Occipital lobe (tissue), 3 donors: ENCODE measurements at places on chromosomes 16 and 17.

DNA sequence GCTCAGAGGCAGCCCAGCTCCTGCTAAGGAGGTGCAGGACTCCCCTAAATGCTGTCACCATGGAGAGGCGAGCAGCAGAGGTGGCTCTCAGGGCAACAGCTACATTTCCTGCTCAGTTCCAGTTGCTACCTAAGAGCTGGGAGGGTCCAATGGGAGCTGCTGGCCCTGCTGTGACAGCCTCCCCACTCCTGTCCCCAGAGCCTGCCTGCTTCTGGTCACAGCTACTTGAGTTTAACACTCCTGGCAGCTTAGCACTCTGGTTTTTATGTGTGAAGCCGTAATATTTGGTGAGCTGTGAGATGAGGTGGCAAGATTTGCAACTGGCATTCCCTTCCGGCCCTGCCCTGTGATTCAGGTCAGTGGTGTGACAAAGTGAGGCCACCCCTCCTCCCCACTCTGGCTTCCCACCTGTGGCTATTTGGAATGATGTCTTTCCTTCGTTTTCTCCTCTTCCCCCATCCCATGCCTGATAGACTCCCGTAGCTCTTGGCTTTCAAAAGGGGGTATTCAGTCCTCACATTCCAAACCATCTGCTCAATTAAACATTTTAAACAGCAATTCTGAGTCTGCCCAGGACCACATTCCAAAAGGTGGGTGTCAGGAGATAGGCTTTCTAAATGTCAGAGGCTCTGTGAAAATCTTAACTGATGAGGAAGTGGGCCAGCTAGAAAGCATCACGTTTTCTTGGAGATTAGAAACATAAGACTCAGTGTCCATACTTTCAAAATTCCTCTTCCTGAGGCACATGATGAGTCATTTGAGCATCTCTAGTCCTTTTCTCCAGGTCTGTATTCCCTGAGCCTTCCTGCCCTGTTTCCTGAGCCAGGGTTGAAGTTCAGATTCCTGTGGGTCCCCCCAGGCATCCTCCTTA lies 42.6 kb upstream of the SKAP1 start:
- DNase-seq = no peak

- DNase-seq = no peak
Measured at GRCh38 chr17:55208078-55208812, 56.5 kb upstream of the HLF start.

DNA sequence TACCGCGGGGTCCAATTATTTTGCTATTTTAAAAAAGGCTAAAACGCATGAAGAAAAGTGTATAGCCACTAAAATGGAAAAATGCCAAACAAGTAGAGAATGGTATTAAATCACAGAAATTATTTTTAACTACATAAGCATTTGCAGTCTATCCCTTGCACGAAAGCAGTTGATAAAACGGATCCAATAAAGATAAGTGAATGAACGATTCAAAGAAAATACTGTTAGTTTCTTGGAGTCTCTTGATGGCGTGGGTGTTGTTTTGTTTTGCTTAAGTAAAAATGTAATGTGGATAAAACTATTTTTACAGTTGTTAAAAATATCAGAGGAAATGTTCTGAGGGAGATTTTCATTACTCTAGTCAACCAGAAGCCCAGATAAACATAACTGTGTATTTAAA lies 9.3 kb downstream of the HS3ST3A1 start:
- no peak for DNase-seq

DNA sequence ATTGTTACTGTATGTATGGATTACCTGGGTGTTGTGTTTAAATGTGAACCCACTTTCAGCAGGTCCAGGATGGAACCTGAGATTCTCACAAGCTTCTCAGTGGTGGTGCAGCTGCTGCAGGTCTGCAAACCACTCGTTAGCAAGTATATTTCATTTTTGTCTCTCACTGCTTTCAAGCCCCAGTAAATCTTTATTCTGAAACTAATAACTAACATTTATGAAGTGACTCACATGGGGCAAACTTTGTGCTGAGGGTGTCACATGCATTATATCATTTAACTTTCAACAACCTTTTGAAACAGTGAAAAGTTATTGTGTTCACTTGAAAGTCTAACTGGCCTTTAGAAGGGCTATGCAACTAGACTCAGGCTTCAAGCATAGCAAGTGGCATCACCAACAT lies 98.9 kb upstream of the DYNLRB2 start:
- DNase-seq = no peak

GRCh38 chr16:79740252-79740651 lies 139.7 kb upstream of the MAF start:
- no peak for DNase-seq

- no peak for DNase-seq
Measured at GRCh38 chr17:64503821-64504768, 2.0 kb downstream of the DDX5 start.

DNA sequence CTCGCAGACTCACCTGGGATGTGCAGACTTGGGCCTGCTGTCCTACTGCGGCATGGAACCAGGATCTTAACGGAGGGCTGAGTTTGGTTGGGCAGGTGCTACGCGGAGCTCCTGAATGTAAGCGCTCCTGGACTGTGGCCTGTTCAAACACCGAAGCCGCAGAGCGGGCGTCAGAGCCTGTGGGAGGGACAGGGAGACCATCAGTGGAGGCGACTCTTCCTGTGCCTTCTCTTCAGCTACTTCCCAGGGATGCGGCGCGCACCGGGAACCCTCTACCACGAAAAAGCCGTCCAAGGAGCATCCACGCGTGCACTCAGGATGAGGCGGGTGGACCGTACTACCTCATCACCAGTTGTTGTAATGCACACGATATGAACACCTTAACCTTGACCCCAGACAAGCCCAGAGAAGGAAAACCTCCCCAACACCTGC lies 2.0 kb downstream of the USP36 start:
- no peak for DNase-seq

DNA sequence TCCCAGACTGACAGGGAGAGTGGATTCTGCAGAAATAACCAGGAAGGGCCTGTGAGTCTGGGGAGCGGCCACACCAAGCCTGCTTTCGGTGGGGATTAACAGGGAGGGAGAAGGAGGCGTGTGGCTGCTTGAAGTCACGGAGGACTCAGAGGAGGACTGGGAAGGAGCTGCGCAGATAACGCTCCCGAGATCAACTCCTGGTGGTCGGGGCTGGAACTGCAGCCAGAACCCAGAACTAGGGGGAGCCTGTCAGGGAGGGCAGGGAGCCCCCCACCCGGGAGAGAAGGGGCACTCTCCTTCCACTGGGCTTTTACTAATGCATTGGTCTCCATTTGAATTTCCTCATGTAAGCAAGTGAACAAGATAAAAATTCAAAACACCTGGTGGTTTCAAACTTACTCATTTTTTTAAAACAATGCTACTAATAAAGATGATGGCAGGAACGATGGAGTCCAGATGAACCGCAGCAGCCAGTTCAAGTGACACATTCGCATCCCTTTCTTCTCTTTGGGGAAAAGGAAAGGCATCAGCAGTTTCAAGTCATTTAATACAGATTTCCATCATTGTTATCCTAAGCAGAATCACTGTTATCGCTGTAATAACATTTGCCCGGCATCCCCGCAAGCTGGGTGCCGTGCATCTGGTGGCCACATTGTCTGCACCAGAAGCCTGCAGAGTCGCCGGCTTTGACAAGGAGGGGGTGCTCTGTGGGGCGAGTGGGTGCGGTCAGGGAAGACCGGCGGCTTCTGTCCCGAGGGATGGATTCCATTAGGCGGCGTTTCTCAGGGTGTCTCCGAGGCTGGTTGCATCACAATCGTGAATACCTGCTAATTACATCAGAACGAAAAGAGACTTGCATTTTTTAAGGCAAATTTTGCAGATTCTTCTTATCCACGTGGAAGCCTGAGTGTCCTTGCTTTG lies 183.0 kb downstream of the FOXL1 start:
- DNase-seq = no peak

GRCh38 chr16:54049591-54050458 lies 236.8 kb downstream of the IRX3 start:
- DNase-seq = no peak

- DNase-seq = no peak
Measured at GRCh38 chr16:24977678-24978075, 37.5 kb downstream of the ARHGAP17 start.

- DNase-seq = no peak
Measured at GRCh38 chr16:56999409-57000270, 10.3 kb downstream of the NLRC5 start.

DNA sequence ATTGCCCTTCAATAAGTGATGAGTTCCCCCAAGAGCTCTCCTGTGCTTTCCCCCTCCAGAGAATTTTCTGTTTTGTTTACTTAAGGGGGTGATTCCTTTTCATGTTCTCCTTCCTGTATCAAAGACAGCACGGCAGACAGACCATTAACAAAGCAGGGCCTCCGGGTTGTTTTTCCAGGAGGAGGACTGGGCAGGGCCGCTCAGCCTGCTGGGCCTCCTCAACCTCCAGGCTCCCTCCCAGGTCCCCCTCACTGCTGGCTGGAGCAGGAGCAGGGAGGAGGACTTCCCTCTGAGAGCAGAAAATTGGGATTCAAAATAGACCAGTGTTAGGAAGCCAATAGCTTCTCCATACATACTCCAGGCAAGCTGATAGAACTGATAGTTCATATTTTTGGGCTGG lies 20.4 kb downstream of the SDK2 start:
- no peak for DNase-seq

DNA sequence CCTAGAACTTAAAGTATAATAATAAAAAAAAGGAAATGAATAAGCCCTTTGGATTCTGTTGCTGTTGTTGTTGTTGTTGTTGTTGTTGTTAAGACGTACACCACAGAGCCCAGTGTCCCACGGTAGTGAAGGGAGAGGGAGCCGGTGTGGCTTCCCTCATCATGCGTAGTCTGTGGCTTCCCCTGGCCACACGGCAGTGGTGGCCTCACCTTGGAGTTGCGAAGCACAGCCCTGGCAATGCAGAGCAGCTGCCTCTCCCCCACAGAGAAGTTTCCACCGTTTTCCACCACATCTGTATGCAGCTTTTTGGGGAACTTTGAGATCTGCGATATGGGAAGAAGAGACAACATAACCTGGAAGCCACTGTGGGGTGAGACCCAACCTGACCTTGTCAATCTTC lies 14.1 kb upstream of the ABCC12 start:
- DNase-seq = no peak

- DNase-seq = no peak
Measured at GRCh38 chr16:6861815-6862477, 470.7 kb upstream of the RBFOX1 start.

DNA sequence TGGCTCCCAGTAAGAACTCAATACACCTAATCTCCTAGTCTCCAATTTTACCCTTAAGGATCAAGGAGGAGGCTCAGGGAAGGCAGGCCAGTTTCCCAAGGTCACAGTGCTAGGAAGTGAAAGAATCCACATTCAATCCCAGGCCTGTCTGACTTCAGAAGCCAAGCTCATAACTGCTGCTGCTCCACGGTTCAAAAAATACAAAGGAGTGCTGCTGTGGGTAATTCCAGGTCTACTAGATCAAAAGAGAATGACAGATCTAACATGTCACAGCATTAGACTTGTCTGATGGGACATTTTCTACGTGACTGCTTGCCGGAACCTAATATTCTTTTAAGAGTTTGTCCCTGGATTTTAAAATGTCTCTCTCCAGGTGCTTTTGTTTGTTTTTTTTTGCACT lies 48.8 kb upstream of the IRX6 start:
- DNase-seq = no peak

- no peak for DNase-seq
Measured at GRCh38 chr16:76345163-76345661, 68.0 kb downstream of the CNTNAP4 start.

- DNase-seq = no peak
Measured at GRCh38 chr16:3963203-3963602, 82.7 kb upstream of the CREBBP start.

GRCh38 chr17:41186872-41187271 lies 2.2 kb upstream of the KRTAP4-1 start:
- no peak for DNase-seq

DNA sequence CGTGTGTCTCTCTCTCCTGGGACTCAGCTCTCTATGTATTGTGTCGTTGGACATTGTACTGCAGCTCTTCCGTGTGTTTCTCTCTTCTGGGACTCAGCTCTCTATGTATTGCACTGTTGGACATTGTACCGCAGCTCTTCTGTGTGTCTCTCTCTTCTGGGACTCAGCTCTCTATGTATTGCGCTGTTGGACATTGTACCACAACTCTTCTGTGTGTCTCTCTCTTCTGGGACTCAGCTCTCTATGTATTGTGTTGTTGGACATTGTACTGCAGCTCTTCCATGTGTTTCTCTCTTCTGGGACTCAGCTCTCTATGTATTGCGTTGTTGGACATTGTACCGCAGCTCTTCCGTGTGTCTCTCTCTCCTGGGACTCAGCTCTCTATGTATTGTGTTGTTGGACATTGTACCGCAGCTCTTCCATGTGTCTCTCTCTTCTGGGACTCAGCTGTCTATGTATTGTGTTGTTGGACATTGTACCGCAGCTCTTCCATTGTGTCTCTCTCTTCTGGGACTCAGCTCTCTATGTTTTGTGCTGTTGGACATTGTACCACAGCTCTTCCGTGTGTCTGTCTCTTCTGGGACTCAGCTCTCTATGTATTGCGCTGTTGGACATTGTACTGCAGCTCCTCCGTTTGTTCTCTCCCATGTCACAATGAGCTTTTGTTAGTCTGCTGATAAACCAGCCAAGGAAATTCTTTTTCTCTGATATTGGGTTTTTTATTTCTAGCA lies 84.8 kb downstream of the RPTOR start:
- DNase-seq = no peak

DNA sequence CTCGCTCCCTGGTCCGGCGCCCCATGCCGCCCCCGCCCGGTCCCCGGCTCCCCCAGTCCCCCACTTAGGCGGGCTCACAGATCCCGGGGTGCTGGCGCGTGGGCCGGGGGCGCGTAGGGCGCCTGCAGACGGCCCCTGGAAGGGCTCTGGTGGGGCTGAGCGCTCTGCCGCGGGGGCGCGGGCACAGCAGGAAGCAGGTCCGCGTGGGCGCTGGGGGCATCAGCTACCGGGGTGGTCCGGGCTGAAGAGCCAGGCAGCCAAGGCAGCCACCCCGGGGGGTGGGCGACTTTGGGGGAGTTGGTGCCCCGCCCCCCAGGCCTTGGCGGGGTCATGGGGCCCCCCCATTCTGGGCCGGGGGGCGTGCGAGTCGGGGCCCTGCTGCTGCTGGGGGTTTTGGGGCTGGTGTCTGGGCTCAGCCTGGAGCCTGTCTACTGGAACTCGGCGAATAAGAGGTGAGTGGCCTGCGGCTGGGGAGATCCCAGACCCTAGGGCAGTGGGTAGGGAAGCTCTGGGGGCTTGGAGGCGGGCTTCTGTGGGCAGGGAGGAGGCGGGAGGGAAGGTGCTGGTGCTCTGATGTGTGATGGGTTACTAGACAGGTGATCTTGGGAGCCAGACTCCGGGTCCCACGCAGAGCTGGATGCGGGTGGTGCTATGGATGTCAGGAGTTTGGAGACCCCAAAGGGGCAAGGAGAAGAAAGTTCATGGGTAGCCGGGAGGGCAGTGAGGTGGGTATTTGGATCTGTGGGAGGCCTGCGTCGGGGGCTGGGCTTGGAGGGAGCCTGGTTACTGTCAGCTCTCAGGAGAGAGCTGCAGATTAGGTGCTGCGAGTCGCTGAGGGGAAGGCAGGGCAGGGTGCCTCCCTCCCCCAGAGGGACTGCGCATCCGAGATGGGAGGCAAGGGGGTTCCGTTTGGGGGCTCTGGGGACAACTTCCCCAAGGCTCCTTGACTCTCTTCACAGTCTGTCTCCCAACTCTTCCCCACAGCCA lies 560 bp downstream of the EFNB3 start:
- no peak for DNase-seq

GRCh38 chr16:6200271-6200670 lies 1102.7 kb upstream of the EEF2KMT start:
- no peak for DNase-seq

- no peak for DNase-seq
Measured at GRCh38 chr16:89506791-89507191, 1.4 kb upstream of the SPG7 start.
